Stimulated activated effector memory CD8-positive, alpha-beta T cell treated with anti-CD3 and anti-CD28 coated beads, Interleukin-12 subunit alpha, Interleukin-12 subunit beta, amount 100 ng/mL, for 72 hours (primary cell): ENCODE measurements at places on chromosomes 16 and 17.

DNA sequence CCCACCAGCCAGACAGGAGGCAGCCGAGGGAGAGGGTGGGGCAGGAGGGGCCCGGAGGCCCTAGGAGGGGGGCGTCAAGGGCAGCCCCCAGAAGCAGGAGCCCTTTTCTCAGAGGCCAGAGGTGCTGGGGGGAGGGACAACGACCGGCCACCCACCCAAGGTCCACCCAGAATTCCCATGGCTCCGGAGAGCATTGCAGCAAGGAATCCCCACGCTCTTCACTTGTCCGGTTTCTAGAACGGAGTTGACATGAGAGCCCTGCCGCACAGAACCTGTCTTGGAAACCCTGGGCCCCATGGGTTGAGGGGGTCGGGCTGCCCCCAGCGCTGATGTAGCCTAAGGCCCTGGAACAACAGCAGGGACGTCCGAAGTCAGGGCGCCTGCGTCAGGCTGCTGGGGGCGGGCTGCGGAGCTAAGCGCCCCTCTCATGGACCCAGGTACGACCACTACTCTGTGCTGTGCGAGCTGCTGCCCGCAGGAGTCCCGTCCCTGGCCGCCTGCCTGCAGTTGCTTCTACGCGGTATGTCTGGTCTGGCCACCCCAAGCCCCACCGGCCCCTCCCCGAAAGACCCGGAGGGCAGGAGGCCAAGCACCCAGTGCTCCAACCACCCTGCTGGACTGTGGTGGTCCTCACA lies 11.2 kb downstream of the CYBC1 start:
- no peak for DNase-seq

GRCh38 chr17:42680331-42680808 lies 1.3 kb downstream of the CCR10 start:
- DNase-seq: no peak

- DNase-seq: no peak
These were observed 36.4 kb downstream of the HSD17B2 start for GRCh38 chr16:82071421-82071820.

- DNase-seq: no peak
These were observed 310.6 kb downstream of the MAP2K6 start for GRCh38 chr17:69725146-69725545.

DNA sequence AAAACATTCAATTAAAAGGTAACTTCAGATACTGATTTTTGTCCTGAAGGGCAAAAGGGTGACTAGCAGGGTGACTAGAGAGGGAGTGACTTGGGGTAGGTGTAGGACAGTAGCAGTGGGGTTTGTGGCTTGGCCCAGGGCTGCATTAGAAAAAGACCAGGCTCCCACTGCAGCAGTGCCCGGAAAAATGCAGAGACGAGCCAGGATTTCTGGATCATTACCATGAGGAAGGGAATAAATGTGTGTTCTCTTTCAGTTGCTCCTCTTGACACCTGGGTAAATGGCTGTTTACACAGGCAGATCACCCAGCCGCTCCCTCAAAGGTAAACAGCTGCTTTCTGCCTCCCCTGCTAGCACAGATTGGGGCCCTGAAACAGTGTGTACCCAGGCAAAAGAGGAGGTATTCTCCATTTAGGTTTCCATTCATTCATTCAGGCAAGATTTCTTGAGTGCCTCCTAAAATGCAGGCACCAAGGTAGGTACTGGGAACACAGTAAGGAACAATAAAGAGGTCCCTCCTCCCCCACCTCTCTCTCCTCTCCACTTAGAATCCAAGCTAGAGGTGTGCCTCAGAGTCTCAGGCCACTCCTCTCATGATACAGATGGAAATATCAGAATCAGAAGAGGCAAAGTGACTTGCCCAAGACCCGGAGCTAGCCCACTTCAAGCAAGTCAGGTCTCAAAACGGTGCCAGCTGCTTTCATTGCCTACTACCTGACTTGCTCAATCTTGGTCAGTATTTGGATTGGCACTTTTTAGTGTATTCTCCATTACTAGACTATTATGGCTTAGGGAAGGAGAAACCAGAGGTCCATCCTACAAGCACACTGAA lies 15.2 kb upstream of the TOX3 start:
- DNase-seq: no peak
